ENCODE measurements at places on chromosomes 1 and 21.

DNA sequence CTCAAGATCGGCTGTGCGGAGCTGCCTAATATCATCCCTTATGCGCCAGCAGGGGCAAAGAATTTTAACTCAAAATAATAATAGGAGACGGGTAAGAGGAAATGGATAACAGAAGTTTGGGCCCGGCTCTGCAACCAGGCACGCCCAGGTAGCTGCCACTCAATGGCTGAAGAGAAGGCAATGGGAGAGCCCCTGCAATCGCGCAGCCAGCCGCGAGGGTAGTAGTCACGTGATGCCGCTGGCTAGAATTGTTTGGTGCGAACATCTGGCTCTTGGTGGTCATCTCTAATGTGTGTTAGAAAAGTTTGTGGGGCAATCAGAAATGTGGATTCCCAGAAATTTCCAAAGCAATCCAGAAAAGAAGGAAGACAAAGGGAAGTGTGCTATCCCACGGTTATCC lies 12.3 kb downstream of the BARHL2 start:
- DNase-seq = no peak

DNA sequence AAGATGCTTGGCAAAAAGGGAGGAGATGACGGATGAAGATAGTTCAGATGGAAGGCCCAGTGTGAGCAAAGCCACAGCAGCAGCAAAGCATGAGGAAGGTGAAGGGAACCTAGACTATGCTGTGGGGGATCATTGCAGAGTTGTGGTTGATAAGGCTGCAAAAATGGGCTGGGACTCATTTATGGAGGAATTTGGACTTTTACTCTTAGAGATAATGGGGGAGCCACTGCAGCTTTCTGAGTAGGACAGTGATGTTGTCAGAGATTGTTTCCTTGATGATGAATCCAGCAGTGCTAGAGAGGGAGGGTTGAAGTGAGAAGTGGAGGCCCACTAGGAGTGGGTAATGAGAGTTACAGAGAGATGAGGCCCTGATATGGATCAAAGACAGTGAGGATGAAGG lies 2.1 kb upstream of the C8A start:
- no peak for DNase-seq

DNA sequence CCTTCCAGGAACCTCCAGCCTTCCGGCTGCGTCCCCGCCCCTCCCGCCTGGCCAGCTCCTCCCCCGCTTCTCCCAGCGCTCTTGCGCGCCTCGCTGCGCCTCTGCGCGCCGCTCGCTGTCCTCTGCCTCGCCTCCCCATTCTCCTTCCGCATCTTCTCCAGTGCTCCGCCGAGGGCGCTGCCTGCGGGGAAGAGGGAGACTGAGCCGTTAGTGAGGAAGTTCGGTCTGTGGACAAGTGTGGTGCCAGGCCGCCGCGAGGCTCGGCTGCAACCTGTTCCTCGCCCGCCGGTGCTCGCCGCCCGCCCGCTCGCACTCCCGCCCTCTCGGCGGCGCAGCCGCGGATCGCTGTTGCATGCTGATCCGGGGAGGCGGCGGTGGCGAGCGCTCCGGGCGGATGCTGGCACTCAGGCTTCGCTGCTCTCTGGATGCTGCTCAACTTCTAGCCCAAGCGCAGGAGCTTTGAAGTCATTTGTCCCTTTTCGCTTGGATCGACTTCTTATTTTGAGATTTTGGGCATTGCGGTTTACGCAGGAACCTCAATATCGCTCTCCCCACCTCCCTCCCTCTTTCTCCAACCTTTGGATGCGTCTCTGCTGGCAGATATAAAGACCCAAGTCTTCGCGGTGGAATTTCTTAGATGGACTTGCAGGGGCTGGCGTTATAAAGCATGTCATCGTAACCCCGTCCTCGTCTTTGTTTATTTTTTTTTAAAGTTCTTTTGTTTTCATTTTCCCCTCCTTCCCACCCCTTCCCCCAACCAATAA lies 614 bp upstream of the CACNA1E start:
- DNase-seq = no peak

DNA sequence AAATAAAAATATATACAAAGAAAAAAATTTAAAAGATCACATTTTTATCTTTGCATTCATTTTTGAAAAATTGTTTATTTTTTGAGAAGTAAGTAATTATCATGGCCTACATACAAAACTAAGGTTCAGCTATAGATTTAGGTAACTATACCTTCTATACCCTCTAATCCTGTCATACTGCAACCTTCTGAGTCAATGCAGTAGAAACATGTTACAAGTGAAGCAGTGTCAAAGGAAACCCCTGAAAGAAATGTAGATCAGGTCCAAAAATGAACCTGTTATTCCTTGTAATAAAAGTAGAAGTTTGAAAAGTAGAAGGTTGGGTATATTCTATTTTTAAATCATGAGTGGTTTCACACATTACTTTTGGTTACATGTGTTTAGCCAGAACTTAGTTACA lies 51.3 kb downstream of the PTGS2 start:
- DNase-seq = no peak

DNA sequence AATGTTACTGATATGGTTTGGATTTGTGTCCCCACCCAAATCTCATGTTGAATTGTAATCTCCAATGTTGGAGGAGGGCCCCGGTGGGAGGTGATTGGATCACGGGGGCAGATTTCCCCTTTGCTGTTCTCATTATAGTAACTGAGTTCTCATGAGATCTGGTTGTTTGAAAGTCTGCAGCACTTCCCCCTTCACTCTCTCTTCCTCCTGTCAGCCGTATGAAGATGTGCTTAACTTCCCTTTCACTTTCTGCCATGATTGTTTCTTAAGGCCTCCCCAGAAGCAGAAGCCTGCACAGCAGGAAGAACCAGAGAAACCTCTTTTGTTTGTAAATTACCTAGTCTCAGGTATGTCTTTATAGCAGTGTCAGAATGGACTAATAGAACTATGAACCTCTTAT lies 28.4 kb downstream of the TRIM33 start:
- no peak for DNase-seq

DNA sequence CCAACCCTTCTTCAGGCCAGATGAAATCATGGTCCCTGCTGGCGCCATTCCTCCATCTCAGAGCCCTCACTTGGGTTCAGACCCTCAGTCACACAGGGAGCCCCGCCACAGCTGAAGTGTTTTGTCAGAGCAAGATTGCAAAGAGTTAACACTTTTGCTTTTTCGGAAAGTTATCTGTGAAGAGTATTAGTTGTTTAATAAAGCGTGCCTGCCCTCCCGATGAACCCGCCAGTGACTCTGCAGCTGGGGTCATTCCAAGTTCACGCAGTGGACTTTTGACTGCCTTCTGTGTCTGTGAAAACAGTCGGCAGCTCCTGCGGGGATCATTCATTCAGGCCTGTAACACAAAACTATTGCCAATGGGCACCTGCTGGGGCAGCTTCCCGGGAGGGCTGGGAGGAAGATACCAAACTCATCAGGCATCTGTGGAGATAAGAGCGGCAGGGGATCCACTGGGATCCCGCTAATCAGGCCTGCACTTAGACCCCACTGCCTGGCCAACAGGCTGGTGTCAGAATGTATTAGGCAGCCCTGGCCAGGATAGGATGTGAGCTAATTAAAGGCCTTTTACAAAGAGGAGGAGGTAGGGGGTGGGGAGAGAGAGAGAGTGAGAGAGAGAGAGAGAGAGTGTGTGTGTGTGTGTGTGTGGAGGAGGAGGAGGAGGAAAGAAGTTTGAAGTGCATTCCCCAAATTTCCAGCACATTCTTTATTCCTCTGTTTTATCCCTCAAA lies 184.5 kb downstream of the DHRS3 start:
- DNase-seq = no peak

DNA sequence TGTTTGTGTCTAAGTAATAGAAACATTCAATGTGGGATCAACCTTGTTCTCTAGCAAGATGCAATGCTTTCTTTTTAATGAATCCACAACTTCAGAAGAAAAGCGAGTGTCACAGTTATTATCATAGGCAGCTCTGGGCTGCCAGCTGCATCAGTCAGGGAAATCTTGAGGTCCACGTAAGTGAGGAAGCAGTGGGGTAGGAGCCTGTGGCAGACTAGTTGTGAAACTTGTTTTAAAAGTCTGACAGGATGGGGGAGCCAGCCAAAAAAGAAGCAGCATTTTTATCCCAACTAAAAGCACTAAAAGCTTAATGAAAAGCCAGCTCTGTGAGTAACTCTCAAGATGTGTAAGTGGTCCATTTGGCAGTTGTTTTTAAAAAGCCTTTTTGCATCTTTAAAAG lies 113.1 kb downstream of the ZNF326 start:
- no peak for DNase-seq

DNA sequence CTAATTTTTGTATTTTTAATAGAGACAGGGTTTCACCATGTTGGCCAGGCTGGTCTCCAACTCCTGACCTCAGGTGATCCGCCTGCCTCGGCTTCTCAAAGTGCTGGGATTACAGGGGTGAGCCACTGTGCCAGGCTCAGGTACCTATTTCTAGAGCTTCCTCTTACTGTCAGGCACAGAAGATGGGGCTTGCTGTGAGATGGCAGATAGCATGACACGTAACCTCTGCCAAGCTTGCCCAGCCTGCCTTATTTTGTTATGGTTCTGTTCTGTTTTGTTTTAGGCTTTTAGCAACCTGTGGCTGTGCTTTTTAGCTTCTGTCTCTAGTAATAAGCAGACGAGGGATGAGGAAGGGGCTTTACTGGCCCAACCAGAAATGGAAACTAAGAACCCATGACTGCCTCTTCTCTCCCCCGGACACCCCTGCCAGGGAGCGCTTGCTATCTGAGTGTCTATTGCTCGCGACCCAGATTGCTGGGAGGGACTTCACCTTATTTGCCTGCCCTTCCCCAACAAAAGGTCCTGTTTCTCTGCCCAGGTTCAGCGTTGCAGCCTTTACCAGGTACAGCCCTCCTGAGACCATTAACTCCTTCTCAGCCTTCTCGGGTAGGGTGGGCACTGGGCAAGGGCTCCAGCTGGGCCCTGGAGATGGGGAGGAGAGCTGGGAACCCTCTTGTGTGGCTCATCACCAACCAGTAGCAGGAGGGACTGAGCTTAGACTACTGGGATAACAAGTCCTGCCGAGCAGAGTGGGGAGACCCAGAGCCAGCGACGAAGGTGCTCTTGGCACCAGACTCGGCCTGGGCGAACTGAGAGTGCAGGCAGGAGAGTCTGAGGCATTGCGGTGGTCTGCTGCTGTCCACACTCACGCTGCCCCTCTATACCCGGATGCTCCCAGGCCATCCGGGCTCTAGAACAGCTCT lies 13.5 kb upstream of the LGR6 start:
- DNase-seq = no peak

- DNase-seq = no peak
Observed at GRCh38 chr1:218439541-218440295, 94.6 kb downstream of the TGFB2 start.

DNA sequence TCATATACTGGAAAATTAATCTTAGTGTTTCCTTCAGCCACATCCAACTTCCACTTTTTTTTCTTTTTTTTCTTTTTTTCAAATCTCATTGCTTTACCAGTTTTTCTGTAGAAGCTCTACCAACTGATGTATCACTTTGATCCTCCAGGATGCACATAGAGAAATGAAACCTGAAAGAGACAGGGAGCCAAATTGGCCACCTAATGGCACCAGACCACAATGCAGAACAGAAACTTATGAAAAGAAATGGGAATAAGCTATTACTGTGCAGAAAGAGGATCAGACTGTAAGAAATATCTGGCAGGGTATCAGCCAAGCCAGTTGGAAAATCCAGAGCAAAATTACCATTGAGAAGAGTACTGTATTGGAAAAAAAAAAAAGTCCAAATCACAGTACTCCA lies 1514.2 kb downstream of the MRPL39 start:
- DNase-seq = no peak

- no peak for DNase-seq
Observed at GRCh38 chr1:232726048-232726779, 79.0 kb upstream of the MAP10 start.

DNA sequence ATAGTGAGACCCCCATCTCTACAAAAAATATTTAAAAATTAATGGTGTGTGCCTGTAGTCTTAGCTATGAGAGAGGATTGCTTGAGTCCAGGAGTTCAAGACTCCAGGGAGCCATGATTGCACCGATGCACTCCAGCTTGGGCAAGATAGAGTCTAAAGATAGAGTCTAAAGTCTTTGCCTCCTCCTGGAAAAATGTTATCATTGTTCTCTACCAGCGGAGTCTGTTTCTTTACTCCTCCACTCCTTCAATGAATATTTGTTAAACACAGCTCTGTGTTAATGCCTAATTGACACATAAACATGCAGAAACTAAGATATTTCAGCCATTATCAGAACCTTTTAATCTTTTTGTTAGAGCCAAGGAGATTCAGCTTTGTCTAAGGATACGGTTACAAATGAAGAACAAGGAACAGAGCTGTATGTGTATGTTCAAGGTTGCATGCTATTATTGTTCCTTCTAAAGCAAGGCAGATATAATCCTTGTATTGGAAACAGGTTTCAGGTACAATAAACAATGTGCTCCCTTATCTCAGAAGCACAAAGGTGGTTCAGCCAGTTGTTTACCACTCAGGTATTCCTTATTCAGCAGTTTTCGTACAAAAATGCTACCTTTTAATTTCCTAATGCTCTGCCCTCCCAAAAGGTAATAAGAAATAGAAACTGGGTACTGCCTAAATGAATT lies 15.4 kb downstream of the OVAAL start:
- no peak for DNase-seq

DNA sequence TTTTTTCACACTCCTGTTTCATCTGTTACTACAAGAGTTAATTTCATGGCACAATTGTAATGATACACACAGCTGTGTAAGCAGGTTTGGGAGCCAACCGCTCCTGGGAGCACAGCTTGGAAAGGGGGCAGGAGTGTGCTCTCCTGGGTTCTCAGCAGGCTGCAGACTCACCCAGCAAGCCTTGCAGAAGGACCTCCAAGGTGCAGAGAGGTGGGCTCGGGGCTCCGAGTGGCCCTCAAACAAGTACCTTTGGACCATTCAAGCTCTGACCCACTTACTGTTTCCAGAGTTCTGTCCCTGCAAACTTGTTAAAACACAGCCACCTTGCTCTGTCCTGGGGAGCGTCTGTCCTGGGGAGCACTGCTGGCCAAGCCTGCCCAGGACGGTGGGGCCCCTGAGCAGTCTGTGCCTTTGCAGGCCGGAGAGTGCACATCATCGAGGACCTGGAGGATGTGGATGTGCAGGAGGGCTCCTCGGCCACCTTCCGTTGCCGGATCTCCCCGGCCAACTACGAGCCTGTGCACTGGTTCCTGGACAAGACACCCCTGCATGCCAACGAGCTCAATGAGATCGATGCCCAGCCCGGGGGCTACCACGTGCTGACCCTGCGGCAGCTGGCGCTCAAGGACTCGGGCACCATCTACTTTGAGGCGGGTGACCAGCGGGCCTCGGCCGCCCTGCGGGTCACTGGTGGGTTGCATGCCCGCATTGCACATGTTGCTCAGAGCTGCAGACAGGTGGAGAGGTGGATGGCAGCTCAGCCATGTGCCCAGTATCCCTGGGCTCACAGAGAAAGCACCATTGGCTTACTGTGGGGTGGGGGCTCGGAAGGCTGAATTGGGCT lies 78.0 kb downstream of the OBSCN start:
- DNase-seq = no peak

Measured in activated CD4-positive, alpha-beta T cell treated with anti-CD3 and anti-CD28 coated beads, Interleukin-2, amount 50 U/mL, for 4 hours (primary cell).